ENCODE measurements at places on chromosomes 13 and 19. TPM values are rescaled to one million over a fixed set of nuclear protein-coding genes. Genes with fewer than 3 reads are reported as not detected.

The DCT gene
- 0.66 TPM for total RNA-seq

The ELSPBP1 gene
- not detected for total RNA-seq

The EDNRB gene
- 106 TPM for total RNA-seq

The NR2C2AP gene
- 24.1 TPM for total RNA-seq

The GNA15 gene
- 16.2 TPM for total RNA-seq

The GMIP gene
- total RNA-seq = 10.4 TPM

DNA sequence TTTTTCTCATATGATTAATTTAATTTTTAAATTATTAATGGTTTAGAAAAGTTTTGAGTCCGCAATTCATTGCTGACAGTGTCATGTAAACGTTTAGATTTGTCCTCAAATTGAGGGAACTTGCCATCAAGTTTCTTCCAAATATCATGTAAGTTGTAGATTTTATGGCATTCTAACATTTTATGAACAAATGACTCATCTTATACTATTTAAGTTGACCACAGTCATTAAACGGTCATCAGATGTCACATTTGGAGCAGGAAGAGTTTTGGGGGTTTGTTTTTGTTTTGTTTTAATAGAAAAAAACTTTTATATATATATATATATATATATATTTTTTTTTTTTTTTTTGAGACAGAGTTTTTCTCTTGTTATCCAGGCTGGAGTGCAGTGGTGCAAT, 4.3 kb downstream of the ZNF114 start:
- DNase-seq = no peak

GRCh38 chr13:29255567-29255966, 339.9 kb downstream of the SLC7A1 start:
- DNase-seq = no peak

GRCh38 chr13:45232591-45232990, 31.7 kb upstream of the KCTD4 start:
- DNase-seq = no peak

DNA sequence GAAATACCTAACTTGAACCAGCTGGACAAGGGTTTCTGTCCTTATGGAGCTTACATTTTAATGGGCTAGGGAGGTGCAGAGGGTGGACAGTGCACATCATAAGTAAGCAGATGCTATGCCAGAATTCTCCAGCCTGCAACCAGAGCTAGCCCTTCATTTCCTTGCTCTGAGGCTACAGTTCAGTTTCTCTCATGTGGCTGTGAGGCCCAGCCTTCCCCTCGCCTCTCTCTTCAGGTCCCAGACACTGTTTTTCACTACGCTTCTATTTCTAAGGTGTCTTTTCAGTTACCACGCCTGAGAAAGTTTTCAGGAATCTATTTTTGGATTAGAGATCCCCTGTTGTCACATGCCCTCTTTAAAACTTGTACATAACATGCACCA, 141.9 kb downstream of the PCCA start:
- no peak for DNase-seq

GRCh38 chr13:81048026-81048461, 707.1 kb upstream of the SPRY2 start:
- DNase-seq = no peak

Measured in breast epithelium (tissue), 4 donors.